Fibroblast of skin of back (primary cell): ENCODE measurements at places on chromosomes 1 and 21.

- DNase-seq = no peak
Measured at GRCh38 chr1:117642963-117643362, 37.1 kb downstream of the TENT5C start.

DNA sequence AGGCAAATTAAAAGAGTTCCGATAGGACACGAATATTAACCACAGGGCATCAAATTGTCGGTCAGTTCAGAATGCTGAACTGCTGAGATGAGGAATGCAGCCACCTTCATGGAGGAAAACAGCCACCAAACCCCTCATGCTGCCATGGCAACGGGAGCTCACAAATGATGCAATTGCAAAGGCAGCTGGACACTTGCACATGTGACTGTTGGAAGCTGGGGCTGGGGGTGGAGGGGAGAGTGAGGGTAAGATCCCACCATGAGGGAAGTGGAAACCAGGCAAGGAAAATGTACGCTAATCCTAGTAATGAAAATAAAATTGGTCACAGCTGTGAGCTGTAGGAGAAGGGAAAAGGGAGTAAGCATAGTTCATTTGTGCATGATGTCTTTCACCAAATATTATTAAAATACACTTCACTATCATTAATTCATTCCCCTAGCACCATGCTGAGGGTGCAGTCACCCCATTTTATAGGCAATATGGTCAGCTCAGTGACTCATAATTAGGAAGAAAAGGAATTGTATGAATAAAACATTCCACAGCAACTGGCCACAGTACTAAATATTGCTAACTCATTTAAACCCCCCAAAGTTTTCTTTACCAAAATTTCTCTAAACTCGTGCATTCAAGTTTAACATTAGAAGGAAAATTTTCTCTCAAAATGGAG lies 15.3 kb downstream of the BECN2 start:
- peak; percentile 40 for DNase-seq

DNA sequence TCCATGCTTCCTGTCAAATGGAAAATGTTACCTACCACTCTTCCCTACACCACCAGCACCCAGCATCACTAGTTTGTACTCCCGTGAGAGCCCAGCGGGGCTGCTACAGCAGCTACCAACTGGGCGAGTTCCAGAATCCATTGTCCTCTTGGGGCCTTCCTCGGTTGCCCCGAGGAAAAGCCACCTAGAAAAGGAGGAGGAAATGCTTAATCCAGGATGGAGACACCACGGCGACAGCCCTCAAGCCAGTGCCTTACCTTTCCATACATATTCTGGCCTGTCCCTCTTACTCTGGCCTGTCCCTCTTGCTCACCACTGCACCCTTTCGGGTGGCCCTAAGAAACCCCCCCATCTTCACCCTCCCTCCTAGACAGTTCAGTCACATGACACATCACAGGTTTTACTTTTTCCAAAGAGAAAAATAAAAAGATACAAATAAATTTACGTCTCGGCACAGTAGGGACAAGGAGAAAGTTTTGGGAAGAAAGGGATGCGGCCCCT lies 478 bp downstream of the RIT1 start:
- peak; percentile 39 for DNase-seq

DNA sequence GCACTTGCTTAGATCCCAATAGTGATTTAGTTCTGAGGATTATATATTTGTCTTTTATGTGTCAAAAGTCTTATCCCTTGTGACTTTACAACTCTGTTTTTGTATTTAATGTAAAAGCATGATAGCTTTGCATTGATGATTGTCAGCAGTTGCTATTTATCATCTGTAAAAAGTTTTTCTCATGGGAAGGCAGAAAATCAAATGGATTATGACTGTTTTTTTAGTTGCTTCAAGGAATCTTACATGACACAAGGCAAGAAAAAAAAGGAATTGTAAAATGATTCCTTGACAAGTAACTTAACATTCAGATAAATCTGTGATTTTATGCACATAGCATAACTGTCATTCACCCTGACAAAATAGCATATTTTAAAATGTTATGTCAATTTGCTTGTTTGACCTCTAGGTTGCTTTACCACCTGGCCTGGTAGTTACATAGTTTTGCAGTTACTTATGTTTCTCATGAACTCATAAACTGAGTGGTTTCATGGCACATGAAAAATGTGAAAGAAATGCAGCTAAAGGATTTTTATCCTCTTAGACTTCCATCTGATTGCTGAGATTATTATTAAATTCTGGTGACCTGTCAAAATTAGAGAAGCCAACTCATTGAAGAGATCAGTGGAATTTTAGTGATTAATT lies 622.6 kb downstream of the ADGRL2 start:
- DNase-seq = peak; percentile 4
